ENCODE measurements at places on chromosomes 3 and 15.

GRCh38 chr15:51126842-51127241 lies 32.1 kb upstream of the TNFAIP8L3 start:
- no peak for DNase-seq

DNA sequence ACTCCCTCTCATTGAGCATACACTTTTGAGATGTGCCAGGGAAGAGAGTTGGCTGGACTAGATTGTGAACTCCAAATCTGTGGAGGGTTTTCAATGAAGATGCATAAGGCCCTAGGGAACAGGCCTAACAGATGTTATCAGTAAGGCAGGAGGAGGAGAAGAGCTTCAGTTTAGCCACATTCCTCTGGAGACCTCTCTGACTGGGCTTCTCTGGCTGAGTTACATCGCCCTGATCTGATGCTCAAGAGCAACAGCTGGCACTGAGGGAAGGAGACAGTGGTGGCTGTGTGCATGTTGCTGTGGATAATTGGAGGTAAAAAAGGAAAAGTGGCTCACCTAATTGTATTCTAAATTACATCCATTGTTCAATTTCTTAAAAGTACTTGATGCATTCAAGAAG lies 206.4 kb upstream of the CFAP20DC start:
- peak; percentile 47 for DNase-seq

GRCh38 chr15:70786996-70787395 lies 23.6 kb upstream of the UACA start:
- no peak for DNase-seq

GRCh38 chr15:64697911-64698369 lies 77.4 kb downstream of the RBPMS2 start:
- DNase-seq: no peak

GRCh38 chr15:31104003-31104402 lies 2.5 kb upstream of the TRPM1 start:
- DNase-seq: no peak

DNA sequence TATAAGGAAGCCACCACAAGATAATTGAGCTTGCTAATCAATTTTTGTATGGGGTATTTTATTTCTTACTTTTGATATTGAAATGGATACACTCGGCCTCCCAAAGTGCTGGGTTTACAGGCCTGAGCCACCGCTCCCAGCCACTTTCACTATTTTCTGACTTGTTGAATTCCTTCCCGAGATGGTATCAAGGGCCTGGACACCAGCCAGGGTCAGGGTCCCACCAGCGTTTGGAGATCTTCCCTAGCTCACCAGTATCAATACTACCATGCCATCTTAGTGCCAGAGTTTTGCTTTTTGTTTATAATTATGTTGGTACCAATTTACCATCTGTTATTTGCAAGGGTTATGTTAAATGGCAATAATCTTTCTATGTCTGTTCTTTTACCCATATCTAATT lies 5.5 kb upstream of the SELENOT start:
- no peak for DNase-seq

DNA sequence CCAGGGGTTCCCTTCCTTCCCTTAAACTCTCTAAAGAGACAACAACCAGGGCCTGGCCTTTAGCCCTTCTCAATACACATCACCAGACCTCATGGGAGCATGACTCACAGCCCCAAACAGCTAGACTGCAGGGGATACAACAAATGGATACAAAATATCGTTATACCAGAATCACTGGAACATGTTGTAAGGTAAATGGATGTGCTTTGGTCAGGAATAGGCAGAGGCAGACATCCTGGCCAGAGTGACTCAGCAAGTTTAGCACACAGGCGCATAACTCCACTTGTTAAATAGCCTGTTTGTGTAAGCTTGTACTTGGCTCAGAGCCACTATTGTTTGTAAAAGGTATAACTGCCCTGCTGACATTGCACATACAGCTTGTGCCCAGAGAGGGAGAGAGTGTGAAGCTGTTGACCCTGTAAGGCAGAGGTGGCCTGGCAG lies 18.3 kb downstream of the TMED3 start:
- peak; percentile 73 for DNase-seq

Data from mesendoderm (in vitro differentiated cells).